A549 treated with GW870086 at 1 μM for 4 hours (cell line): ENCODE measurements at places on chromosomes 6 and 20. TPM values are rescaled to one million over a fixed set of nuclear protein-coding genes. Genes with fewer than 3 reads are reported as not detected.

Gene PKIB
- total RNA-seq = 0.84 to 1.6 TPM (median 0.88 TPM) in 5 replicates

Gene SLC16A10
- total RNA-seq = 0.56 to 0.91 TPM (median 0.62 TPM) in 5 replicates

Gene EYA2
- 1.7 to 2.7 TPM (median 2.4 TPM) in 5 replicates for total RNA-seq

Gene IGF2R
- 26.5 to 33.1 TPM (median 31.0 TPM) in 5 replicates for total RNA-seq

Gene GRM4
- 0.08 to 0.29 TPM (median 0.10 TPM) in 5 replicates for total RNA-seq

Gene PACSIN1
- total RNA-seq = 0.03 to 0.08 TPM (median 0.03 TPM) in 3 of 5 replicates, not detected in the others

Gene STMND1
- not detected in 5 replicates for total RNA-seq

Gene KCNK5
- 1.1 to 1.6 TPM (median 1.3 TPM) in 5 replicates for total RNA-seq

Gene MOG
- total RNA-seq = not detected in 5 replicates

Gene DEFB115
- total RNA-seq = not detected in 5 replicates

Gene RBM24
- total RNA-seq = 6.5 to 9.3 TPM (median 7.9 TPM) in 5 replicates

Gene GRM1
- total RNA-seq = 0.02 to 0.03 TPM (median 0.03 TPM) in 3 of 5 replicates, not detected in the others

Gene IL20RA
- total RNA-seq = 0.03 to 0.06 TPM in 2 of 5 replicates, not detected in the others

Gene SLC17A3
- 0.86 to 1.4 TPM (median 1.3 TPM) in 5 replicates for total RNA-seq

Gene NRSN1
- not detected in 5 replicates for total RNA-seq

Gene SDC4
- total RNA-seq = 128 to 148 TPM (median 143 TPM) in 5 replicates

Gene HLA-DOB
- 0.18 to 0.36 TPM (median 0.30 TPM) in 4 of 5 replicates, not detected in the other for total RNA-seq

Gene MPC1
- total RNA-seq = 4.3 to 6.2 TPM (median 4.9 TPM) in 5 replicates

Gene DDX43
- not detected in 5 replicates for total RNA-seq

Gene LY6G6D
- total RNA-seq = not detected in 5 replicates

Gene CPXM1
- total RNA-seq = not detected in 5 replicates

Gene HLA-DQB1
- total RNA-seq = not detected in 5 replicates
